Pulmonary artery endothelial cell (primary cell): ENCODE measurements at places on chromosomes 16 and 17.

DNA sequence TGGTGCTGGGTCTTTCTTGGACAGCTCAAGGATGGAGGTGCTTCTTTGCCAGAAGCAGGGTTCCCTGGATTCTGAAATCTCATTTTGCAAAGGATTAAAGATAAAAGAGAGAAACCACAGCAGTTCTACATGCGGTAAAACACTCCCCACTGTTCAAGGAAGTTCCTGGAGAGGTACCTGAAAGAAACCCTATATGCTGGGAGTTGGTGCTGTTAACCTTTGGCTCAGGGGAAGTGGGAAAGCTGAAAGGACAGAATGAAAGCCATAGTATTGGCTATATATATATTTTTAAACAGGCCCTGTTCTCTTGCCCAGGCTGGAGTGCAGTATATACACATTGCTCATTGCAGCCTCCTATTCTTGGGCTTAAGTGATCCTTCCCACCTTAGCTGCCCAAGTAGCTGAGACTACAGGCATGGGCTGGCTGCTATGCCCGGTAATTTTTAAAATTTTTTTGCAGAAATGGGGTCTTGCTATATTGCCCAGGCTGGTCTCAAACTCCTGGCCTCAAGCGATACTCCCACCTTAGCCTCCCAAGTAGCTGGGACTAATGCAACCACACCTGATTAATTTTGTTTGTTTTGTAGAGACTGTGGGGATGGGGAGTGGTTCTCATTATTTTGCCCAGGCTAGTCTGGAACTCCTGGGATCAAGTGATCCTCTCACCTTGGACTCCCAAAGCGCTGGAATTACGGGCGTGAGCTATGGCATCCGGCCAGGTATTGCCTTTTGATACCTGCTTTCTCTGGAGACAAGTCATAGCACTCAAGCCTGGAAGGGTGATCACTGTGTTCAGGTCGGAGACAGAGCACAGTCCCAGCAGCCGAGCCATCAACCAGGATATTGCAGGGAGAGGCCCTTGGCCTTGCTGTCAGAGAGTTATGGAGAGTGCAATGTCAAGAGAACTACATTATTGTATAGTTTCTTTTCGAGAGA lies 55.2 kb downstream of the MSI2 start:
- no peak for DNase-seq

GRCh38 chr17:71203953-71204352 lies 916.9 kb upstream of the SOX9 start:
- no peak for DNase-seq

DNA sequence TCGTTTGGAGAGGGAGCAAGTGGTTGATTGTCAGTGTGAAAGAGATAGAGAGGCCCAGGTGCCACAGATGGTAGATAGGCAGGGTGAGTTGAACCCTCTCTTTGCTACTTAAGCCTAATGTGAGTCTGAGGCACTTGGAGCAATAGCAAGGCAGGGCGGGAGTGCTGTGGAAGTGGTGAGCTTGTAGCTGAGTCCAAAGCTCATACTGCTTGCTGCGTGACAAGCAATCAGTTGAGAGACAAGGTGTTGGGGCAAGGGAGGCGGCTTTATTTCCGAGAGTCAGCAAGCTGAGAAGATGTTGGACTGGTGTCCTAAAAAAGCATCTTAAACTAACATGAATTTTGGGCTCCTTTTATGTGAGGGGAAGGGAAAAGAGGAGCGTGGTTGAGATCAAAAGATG lies 112.9 kb upstream of the ZKSCAN2 start:
- no peak for DNase-seq

- DNase-seq = no peak
Measured at GRCh38 chr17:9003355-9004131, 17.8 kb upstream of the NTN1 start.

DNA sequence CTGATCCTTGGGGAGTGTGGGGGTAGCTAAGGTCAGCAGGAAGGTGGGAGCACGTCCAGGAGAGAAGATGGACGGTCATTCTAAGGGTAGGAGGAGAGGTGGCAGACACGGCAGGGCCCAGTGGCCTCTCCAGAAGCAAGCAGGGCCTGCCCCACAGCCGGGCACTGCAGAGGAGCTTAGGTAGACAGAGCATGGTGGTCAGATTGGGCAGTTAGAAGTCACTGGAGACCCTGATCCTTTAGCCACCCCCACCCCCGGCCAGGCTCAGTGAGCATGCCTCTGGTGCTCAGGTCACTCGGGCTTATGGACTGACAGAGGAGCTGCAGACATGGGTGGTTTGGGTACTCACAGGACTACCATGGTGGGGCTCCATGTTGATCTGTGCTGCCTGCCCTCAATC lies 26.3 kb downstream of the NLRP1 start:
- DNase-seq = no peak

GRCh38 chr17:81429821-81430551 lies 34.7 kb downstream of the BAHCC1 start:
- DNase-seq = no peak

GRCh38 chr16:19875900-19876299 lies 8.7 kb downstream of the GPRC5B start:
- DNase-seq = no peak

DNA sequence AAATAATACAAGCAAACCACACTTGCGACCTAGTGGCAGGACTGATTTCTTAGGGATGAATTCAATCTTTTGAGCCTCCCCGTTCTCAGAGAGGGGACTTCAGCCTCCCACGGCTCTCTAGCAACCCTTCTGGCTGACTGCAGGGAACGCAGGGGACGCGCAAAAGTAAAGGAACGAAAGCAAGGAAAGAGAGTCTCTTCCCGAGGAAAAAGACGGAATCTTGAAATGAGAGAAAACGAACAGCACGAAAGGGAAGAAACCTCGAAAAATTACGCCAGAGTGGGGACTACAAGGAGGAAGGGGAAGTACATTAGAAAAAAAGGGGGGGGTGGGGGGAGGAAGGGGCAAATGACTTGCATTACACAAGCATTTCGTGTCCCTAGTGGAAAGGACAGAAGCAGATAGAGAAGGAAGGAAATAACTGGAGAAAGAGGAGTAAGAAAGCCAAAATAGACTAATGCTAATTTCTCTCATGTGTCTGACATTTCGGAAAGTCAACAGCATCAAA lies 1.2 kb downstream of the GRB2 start:
- DNase-seq = no peak

GRCh38 chr17:69375229-69375628 lies 39.3 kb upstream of the MAP2K6 start:
- DNase-seq = no peak

GRCh38 chr17:54426296-54426886 lies 474.3 kb upstream of the TOM1L1 start:
- DNase-seq = no peak
